ENCODE measurements at places on chromosomes 12 and 14. TPM values are rescaled to one million over a fixed set of nuclear protein-coding genes. Genes with fewer than 3 reads are reported as not detected.

The DEPDC4 gene
- 2.4 TPM for total RNA-seq

The RPL10L gene
- not detected for total RNA-seq

The CLEC1B gene
- not detected for total RNA-seq

The EID3 gene
- total RNA-seq = 4.7 TPM

The MORN3 gene
- total RNA-seq = 2.7 TPM

The ANO4 gene
- total RNA-seq = not detected

The DAO gene
- total RNA-seq = not detected

The ISCU gene
- 94.3 TPM for total RNA-seq

The TPPP2 gene
- total RNA-seq = not detected

The CNIH1 gene
- 89.9 TPM for total RNA-seq

The MGAT4C gene
- not detected for total RNA-seq

The MYF6 gene
- not detected for total RNA-seq

The LRIG3 gene
- not detected for total RNA-seq

The TMPRSS12 gene
- total RNA-seq = not detected

The GTF2A1 gene
- total RNA-seq = 40.1 TPM

The ZDHHC22 gene
- total RNA-seq = not detected

The PLEKHG7 gene
- total RNA-seq = not detected

The FAM186B gene
- not detected for total RNA-seq

The VPS37B gene
- total RNA-seq = 10.0 TPM

The NGB gene
- not detected for total RNA-seq

The AQP6 gene
- not detected for total RNA-seq

The KERA gene
- total RNA-seq = not detected

The SPIC gene
- total RNA-seq = not detected

The MYL2 gene
- total RNA-seq = not detected

The NRIP2 gene
- not detected for total RNA-seq

The HSP90B1 gene
- 452 TPM for total RNA-seq

The RPGRIP1 gene
- total RNA-seq = 0.07 TPM

The TTC9 gene
- total RNA-seq = 9.5 TPM

The OTUB2 gene
- 2.0 TPM for total RNA-seq

The PRICKLE1 gene
- total RNA-seq = not detected

The LIN7A gene
- not detected for total RNA-seq

The P2RX2 gene
- not detected for total RNA-seq

The FOXA1 gene
- 0.12 TPM for total RNA-seq

The PRB2 gene
- total RNA-seq = not detected

The SRRM4 gene
- not detected for total RNA-seq

The CEBPE gene
- 0.34 TPM for total RNA-seq
